Occipital lobe (tissue), 3 donors: ENCODE measurements at places on chromosomes 1 and 21. TPM values are rescaled to one million over a fixed set of nuclear protein-coding genes. Genes with fewer than 3 reads are reported as not detected.

The NOL9 gene
- total RNA-seq = 34.0 TPM

GRCh38 chr21:31180256-31181081, 142.2 kb upstream of the KRTAP19-8 start:
- DNase-seq = no peak

DNA sequence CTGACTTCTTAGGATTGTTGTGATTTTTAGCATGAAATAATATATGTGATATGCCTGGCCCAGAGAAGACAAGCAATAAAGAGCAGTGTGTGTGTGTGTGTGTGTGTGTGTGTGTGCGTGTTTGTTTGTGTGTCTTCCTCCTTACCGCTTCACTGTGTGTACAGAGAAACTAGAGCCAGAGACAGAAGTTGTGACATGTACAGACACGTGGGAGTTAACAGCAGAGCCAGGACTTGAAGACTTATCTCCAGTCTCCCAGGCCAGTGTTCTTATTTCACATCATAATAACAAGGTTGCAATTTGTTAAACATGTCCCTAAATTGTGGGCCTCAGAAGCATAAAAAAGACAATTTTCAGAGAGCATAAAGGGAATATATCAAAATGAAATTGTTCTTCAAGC, 192.0 kb upstream of the JUN start:
- DNase-seq = no peak

The GBP6 gene
- 0.47 TPM for total RNA-seq

GRCh38 chr1:1067284-1067859, 6.7 kb downstream of the RNF223 start:
- no peak for DNase-seq

GRCh38 chr1:11485191-11485590, 6.2 kb downstream of the DISP3 start:
- no peak for DNase-seq

The HSPA6 gene
- 0.31 TPM for total RNA-seq

The TRPM2 gene
- 1.2 TPM for total RNA-seq

DNA sequence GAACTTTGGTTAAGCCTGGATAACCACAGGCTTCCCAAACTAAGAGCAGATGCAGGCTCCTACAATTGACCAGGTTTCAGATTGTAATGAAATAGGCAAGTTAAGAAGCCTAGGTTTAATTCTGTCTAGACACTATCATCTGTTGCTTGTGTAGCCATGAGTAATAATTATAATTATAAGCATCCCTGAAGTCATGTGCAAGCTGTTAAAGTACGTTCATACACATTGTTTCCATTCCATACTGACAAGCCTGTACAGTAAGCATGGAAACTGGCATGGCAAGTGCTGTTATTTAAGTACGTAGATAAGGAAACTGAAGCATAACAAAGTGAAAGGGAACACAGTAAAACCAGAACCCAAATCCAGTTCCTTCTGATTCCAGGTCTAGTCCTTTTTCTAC, 557.2 kb upstream of the BEND5 start:
- no peak for DNase-seq

- DNase-seq = no peak
Measured at GRCh38 chr1:38326135-38326534, 279.5 kb upstream of the POU3F1 start.

The ZYG11B gene
- total RNA-seq = 162 TPM

The GNAT2 gene
- not detected for total RNA-seq

GRCh38 chr1:5111581-5111980, 457.2 kb downstream of the AJAP1 start:
- no peak for DNase-seq

The SPATA17 gene
- 4.7 TPM for total RNA-seq

- no peak for DNase-seq
Measured at GRCh38 chr1:218480588-218481099, 135.5 kb downstream of the TGFB2 start.

GRCh38 chr1:161013488-161014230, 7.3 kb downstream of the F11R start:
- no peak for DNase-seq

GRCh38 chr1:184811439-184812111, 56.9 kb upstream of the EDEM3 start:
- DNase-seq = no peak

GRCh38 chr1:43337588-43337987, at the start of gene MPL:
TSS of gene MPL (plus strand) at chr1:43337818. CDS start at chr1:43337849, 31 bp downstream.
- DNase-seq = no peak

- DNase-seq = no peak
Measured at GRCh38 chr1:78081980-78082860, 36.5 kb downstream of the GIPC2 start.

The ZNF593OS gene
- not detected for total RNA-seq

The RGL1 gene
- total RNA-seq = 61.0 TPM

The ZNF648 gene
- 0.31 TPM for total RNA-seq

- DNase-seq = no peak
Measured at GRCh38 chr1:171083222-171083621, 7.5 kb upstream of the FMO3 start.

DNA sequence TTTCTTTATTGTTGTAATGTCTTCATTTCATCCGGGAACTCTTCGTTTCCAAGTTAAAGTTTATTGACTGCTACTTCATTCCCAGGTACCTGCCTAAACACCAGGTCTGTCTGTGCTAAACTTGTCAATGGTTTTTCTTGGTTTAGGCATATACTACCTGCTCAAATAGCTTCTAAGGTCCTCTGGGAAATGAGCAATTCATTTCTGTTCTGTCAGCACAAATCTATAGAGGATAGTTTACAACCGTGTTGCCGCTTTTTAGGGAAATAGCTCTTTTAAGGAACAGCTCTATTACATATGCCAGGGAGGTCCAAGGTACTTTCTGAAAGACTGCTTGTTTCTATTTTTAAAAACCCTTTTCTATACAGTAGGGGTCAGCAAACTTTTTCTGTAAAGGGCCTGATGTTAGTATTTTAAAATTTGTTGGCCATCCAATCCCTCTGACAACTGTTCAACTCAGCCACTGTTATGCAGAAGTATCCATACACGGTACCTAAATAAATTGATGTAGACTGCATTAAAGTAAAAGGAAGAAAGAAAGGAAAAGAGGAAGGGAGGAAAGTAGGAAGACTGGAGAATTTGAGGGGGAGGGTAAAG, 222.7 kb upstream of the PTBP2 start:
- DNase-seq = no peak

The GUCA2A gene
- not detected for total RNA-seq

GRCh38 chr1:50950396-50950795, 9.7 kb downstream of the FAF1 start:
- DNase-seq = no peak

GRCh38 chr1:13683206-13683605, 16.8 kb upstream of the PRDM2 start:
- no peak for DNase-seq

The RHBDL2 gene
- total RNA-seq = not detected

- DNase-seq = no peak
Measured at GRCh38 chr1:179856296-179856695, 21.3 kb downstream of the TOR1AIP2 start.

The AK5 gene
- 27.8 TPM for total RNA-seq

The LCE2C gene
- not detected for total RNA-seq

DNA sequence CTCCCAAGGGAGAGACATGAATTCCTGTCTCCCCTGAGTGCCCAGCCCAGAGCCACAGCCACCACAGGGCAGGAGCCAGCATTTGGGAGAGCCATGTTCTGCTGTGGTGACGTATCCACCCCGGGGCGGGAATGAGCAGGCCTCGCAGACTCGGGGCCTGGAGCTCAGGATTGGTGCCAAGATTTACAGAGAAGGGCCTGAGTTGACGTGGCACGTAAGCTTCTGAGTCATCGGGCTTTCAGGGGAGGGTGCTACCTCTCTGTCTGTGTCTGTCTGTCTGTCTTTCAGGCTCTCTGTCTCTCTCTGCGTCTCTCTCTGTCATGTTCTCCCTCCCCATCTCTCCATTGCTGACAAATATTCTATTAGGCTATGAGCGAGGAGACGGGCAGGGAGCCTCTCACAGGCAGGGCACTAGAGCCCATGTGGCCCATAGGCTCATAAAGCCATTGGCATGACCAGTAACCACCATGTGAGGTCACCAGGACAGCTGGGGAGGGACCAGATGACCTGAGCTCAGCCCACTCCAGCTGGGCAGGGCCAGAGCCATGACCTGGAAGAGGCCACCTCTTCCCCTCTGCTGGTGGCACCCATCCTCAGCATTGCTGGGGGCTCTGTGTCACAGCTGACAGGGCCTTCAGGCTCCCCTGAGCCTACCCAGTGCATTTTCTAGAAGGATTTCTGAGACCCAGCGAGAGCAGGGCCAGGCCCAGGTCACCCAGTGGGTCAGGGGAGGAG, 300.0 kb upstream of the VAMP3 start:
- DNase-seq = no peak
